Neural progenitor cell (in vitro differentiated cells): ENCODE measurements at places on chromosomes 4 and X. TPM values are rescaled to one million over a fixed set of nuclear protein-coding genes. Genes with fewer than 3 reads are reported as not detected.

RNF150 gene
- total RNA-seq, result 1.4 and 2.6 TPM in 2 replicates

PLXNB3 gene
- 0.25 and 0.71 TPM in 2 replicates for total RNA-seq

SSX2B gene
- not detected in 2 replicates for total RNA-seq

MAGEC2 gene
- not detected in 2 replicates for total RNA-seq

FBXW7 gene
- 43.9 TPM in 2 replicates for total RNA-seq

CXCL10 gene
- total RNA-seq, result not detected in 2 replicates

CXorf49 gene
- not detected in 2 replicates for total RNA-seq

HSFX4 gene
- not detected in 2 replicates for total RNA-seq
